ENCODE measurements at places on chromosomes 5 and 9. TPM values are rescaled to one million over a fixed set of nuclear protein-coding genes. Genes with fewer than 3 reads are reported as not detected.

Gene PRKAA1
- total RNA-seq = 100 TPM

Gene SLC35D2
- 22.6 TPM for total RNA-seq

Gene SPATA31E1
- not detected for total RNA-seq

Gene RPP25L
- 13.1 TPM for total RNA-seq

Gene PROB1
- total RNA-seq = 2.9 TPM

Gene PSAT1
- 35.4 TPM for total RNA-seq

Gene PCDHGA10
- 15.6 TPM for total RNA-seq

Gene CMYA5
- total RNA-seq = 39.5 TPM

Gene IFNB1
- not detected for total RNA-seq

Gene ISL1
- total RNA-seq = 29.4 TPM

Gene PRSS3
- total RNA-seq = not detected

Gene MLANA
- total RNA-seq = 27.2 TPM

Gene MAMDC4
- total RNA-seq = 8.2 TPM

Gene PCDHGA5
- total RNA-seq = 10.6 TPM

Gene ZNF622
- total RNA-seq = 31.1 TPM

Gene PCDHGB3
- 14.2 TPM for total RNA-seq

Gene PCYOX1L
- 19.8 TPM for total RNA-seq

Gene SOWAHA
- total RNA-seq = 2.3 TPM

Gene UHRF2
- total RNA-seq = 131 TPM

Gene DNAJC18
- total RNA-seq = 30.2 TPM

Gene FAM13B
- 88.6 TPM for total RNA-seq

Gene IL13
- total RNA-seq = not detected

Gene ABCA1
- 64.8 TPM for total RNA-seq

Gene SHLD3
- 10.0 TPM for total RNA-seq

Gene ANKDD1B
- 1.4 TPM for total RNA-seq

Gene CDH9
- total RNA-seq = 1.6 TPM

Gene DENND4C
- total RNA-seq = 180 TPM

Gene SLC4A9
- total RNA-seq = not detected
